AML-193 (cell line): ENCODE measurements at places on chromosomes 1 and 21.

DNA sequence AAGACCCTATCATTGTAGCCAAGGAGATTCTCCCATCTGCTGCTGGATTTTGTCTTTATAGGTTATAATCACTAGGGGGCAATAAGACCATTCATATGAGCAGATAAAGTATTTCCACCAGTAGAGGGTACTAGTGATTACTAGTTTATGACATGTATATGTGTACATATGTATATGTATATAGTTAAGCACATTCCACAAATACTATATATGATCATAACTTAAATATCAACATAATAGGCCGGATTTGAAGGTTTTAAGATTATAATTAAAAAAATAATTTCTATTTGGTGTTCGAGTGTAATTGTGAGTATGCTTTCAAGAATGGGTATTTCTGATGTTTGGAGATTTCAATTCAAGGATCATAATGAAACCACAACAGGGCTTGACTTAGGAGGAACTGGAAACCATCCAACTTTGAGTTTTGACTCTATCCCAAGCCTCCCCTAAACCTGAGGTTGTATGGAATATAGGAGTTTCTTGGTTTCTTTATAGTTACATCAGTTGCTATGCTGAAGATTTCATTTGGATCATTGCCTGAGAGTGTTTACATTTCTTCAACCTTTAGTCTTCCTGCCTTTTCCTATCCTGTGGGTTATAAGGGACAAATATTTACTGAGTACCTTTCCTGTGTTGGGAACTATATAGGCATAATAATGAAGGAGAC lies 16.9 kb downstream of the TCEANC2 start:
- DNase-seq = peak; percentile 75

GRCh38 chr1:166980383-166980782 lies 5.0 kb upstream of the ILDR2 start:
- no peak for DNase-seq

GRCh38 chr1:203180611-203181330 lies 5.1 kb upstream of the MYBPH start:
- DNase-seq = no peak

DNA sequence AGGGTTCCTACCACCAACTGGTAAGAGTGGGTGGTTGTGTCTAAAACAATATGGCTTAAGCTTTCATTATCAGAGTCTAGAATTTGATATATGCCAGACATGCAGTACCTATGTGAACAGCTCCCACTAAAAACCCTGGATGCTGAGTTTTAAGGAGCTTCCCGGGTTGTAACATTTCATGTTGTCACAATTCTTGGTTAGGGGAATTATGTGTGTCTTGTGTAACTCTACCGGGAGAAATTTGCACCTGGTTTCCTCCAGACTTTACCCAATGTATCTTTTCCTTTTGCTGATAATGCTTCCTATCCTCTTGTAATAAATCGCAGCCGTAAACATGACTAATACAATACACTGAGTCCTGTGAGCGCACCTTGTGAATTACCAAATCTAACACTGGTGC lies 48.3 kb downstream of the ARID4B start:
- DNase-seq = no peak

GRCh38 chr1:116870300-116870699 lies 39.4 kb upstream of the PTGFRN start:
- DNase-seq = no peak

- DNase-seq = peak; percentile 8
Observed at GRCh38 chr1:205963352-205964155, 20.3 kb upstream of the SLC26A9 start.

GRCh38 chr21:40120940-40121575 lies 253.8 kb downstream of the PCP4 start:
- DNase-seq = no peak

GRCh38 chr1:236035681-236036101 lies 29.2 kb downstream of the NID1 start:
- DNase-seq = no peak

GRCh38 chr1:34924759-34925555 lies 4.5 kb downstream of the DLGAP3 start:
- DNase-seq = peak; percentile 39
